ENCODE measurements at places on chromosomes 16 and 17.
A peak's percentile ranks its signal among the peaks of the same experiment; 100 is the strongest.

GRCh38 chr17:79981661-79982101, 54.0 kb downstream of the TBC1D16 start:
- ATAC-seq = no peak

DNA sequence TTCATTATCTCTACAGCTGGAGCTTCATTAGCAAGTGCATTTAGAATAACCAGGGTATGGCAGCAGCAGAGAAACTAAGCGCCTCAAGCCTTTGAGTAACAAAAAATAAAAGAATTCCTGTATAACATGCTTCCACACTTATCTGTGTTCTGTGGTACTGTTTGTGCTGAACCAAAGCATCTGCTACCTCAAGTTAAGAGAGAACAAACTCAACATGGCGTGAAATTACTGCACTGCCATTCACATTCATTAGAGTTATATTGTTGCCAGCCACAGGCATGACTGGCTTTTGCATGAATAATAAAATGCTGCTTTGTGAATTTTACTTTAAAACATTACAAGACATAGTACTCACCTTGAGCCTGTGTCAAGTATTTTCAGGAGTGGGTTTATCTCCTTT, 76.6 kb downstream of the NLK start:
- no peak for ATAC-seq

DNA sequence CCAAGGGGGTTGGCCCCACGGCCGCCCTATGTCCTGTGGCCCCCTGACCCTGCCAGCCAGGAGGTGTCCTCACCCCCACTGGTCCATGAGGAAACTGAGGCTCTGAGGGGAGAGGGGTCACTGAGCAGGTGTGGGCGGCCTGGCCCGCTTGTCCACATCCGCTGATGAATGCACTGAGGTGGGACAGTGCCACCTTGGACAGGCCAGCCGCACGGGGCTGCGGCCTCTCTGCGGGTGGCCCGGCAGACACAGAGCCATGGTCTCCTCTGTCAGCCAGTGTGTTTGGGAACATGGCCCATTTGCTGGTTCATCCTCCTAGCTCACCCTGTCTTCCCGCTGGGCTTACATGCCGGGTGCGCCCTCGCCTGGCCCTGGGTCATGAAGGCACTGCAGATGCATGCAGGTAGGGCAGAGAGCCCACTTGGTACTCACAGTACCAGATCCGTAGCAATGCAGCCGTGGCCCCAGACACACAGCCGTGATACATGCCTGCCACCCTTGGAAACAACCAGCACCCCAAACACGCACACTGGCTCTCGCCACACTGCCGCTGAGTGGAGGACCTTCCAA, 93.9 kb downstream of the ENGASE start:
- no peak for ATAC-seq

- peak; percentile 2 for ATAC-seq
Observed at GRCh38 chr17:75721463-75722011, 278 bp downstream of the ITGB4 start.
